ENCODE measurements at places on chromosomes 6 and 20.

GRCh38 chr6:107665382-107665781 lies 158.7 kb downstream of the SCML4 start:
- no peak for DNase-seq

DNA sequence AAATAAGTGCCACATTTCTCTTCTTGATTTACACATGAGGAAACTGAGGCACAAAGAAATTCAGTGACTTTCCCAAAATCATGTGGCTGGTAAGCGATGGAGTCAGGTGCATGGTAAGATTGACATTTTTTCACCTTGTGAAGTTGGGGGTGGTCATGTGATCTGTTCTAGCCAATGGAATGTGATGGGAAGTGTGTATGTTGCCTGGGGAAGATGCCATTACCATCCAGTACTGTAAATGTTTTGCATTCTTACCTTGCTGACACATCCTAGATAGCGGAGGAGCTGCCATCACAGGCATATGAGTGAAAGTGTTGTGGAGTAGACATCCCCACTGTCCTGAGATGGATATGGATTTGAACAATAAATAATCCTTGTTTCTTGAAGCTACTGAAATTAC lies 499.6 kb upstream of the SULF2 start:
- DNase-seq: no peak

- DNase-seq: no peak
Observed at GRCh38 chr6:98894810-98895209, 52.9 kb downstream of the FBXL4 start.

DNA sequence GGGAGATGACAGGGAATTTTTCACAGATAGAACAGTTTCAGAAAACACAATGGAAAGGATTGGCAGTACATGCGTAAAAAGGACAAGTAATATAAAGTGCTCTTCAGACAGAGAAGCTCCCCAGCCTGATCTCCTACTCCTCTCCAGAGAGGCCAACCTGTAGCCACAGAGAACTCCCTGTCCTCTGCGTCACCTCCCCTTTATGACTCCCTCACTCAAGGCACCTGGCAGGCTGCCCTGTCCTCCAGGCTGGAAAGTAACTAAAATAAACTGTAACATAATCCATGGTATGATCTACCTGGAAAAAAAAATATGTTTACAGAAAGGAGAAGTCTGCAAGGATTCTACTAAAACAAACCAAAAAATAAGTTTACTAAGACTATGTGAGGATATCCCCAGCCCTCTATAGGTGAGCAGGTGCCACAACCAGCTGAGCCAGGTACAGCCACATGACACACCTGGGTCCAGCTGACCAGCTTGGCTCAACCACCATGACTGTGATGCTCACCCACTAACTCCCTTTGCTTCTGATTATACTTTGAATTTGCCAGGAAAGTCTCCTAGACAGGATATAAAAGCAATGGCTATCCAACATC lies 29.2 kb downstream of the MBOAT1 start:
- DNase-seq: peak; percentile 84

DNA sequence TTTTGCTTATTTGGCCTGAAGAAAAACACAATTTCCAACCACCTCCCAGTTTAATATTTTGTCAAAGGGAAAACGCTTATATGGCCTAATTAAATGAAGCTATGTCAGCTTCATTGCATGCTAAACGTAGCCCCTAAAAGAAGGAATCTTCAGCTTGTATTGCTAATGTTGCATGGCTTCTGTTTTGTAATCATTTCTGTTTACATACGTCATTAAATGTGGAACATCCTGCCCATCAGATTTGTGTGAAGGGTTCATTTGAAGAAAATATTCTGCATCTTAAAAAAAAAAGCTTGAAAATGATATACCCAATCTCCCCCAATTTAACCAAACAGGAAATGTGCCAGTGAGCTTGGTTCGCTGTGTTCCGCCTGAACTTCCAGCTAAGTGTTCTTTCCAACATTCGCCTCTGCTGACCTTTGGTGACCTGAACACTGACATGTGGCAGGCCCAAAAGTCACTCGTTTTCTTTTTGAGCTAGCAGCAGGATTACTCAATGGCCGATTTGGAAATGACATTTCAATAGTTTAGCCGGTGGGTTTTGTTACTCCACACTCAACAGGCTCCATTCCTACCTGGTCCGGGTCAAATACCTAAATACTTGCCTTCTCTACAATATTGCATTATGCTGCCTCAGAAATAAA lies 12.7 kb upstream of the SIRT5 start:
- DNase-seq: no peak

GRCh38 chr6:52515219-52515960 lies 61.5 kb downstream of the TRAM2 start:
- no peak for DNase-seq

GRCh38 chr6:144295211-144295610 lies 10.1 kb downstream of the UTRN start:
- no peak for DNase-seq

- DNase-seq: no peak
Observed at GRCh38 chr20:51092338-51092737, 69.4 kb upstream of the KCNG1 start.

DNA sequence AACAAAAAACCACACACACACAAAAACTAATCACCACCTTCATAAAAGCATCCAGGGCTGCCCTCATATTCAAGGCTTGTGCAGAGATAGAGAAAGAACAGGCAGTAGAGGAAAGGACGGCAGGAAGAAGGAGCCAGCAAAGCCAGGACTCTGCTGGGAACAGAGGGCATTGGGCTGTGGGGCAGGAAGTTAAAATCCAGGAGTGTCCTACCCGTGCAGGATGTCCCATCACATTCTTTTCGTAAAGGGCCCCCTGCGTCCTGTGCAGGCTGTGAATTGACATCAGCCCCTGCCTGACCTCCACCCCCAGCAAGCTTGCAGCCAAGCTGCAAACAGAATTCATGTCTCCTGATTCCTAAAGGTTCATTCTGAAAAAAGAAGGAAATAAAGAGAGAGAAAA lies 96.4 kb upstream of the AKAP12 start:
- DNase-seq: no peak

DNA sequence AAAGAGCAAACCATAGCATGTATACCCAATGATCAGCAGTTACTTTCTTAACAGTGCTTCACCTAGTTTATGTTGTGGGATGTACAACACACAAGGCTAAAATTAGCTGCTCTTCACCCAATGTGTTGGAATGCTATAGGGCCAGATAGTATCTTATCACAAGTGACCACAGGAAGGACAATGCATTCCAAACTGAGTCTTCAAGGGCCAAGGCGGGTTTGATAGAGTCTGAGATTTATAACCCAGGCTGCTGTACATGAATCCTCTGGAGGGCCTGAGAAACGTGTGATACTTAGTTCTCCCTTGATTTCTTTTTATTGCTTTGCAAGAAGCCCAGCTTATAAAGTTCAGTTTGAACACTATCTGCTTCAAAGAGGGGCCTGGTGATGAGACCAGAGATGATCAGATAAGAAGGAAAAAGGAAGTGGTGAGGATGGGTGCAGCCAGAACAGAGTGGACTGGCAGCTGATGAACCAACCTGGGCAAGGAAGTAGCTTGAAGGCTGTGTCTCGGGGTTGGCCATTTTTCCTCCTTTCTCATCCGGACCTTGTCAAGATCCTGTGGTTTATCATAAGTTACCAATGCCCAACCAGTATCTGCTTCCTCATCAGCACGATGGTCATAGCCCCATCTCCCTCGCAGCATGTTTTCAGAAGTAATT lies 62.2 kb upstream of the BMP2 start:
- DNase-seq: no peak

GRCh38 chr6:21189759-21190158 lies 403.8 kb upstream of the SOX4 start:
- DNase-seq: peak; percentile 75

GRCh38 chr6:35587167-35587566 lies 74.5 kb upstream of the TULP1 start:
- no peak for DNase-seq

GRCh38 chr20:37407573-37408002 lies 61.6 kb downstream of the SRC start:
- no peak for DNase-seq

DNA sequence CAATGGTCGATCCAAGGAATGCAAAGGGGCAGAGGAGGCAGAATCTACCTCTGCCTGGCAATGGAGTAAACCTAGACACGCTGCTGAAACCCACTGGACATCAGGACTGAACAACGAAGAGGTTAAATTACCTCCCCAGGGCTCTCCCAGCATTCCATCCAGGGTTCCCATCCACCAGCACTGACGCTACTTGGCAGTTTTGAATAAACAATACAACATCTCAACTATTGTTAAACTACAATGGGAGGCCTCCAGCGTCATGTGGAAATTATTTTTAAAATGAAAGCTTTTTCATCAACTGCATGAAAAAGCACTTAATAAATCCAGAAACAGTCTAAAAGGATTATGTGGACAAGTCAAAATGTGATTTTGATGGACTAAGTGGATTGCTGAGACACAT lies 96.8 kb upstream of the NHSL1 start:
- DNase-seq: no peak

DNA sequence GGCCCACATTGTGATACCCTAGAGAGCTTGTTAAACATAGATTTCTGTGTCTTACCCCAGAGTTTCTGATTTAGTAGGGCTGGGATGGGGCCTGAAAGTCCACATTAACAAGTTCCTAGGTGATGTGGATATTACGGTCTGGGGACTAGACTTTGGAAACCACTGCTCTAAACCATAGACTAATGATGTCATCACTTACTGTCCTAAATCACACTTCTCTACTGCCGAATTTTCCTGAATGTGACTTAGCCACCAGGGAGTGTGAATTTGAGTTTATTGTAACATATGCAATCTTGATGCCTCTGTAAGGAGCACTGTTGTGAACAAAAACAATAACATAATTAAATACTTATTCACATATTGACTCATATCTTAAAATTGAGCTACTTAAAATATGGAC lies 165.6 kb downstream of the BTBD3 start:
- DNase-seq: no peak

- DNase-seq: no peak
Observed at GRCh38 chr6:151370509-151371078, 20.8 kb downstream of the ZBTB2 start.

- no peak for DNase-seq
Observed at GRCh38 chr20:45097485-45098102, 3.3 kb downstream of the KCNS1 start.
